ENCODE measurements at places on chromosomes 7 and 10.
A peak's percentile ranks its signal among the peaks of the same experiment; 100 is the strongest.

GRCh38 chr7:155203882-155204691 lies 93.6 kb upstream of the INSIG1 start:
- DNase-seq, result no peak

DNA sequence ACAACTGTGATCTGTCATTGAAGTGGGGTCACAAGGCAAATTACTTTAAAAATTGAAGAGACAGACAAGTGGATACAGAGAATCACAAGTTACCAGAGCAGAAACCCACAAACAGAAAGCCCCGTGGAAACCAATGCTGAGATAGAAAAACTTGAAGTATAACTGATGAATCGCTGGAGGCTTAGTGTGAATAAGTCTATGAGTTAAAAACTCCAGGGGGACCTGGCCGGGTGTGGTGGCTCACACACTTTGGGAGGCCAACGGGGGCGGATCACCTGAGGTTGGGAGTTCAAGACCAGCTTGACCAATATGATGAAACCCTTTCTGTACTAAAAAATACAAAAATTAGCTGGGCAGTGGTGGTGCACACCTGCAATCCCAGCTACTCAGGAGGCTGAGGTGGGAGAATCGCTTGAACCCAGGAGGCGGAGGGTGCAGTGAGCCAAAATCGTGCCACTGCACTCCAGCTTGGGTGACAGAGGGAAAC lies 69.7 kb upstream of the ZNRF2 start:
- DNase-seq, result no peak

GRCh38 chr7:95921543-95921942 lies 149.2 kb downstream of the DYNC1I1 start:
- no peak for DNase-seq

DNA sequence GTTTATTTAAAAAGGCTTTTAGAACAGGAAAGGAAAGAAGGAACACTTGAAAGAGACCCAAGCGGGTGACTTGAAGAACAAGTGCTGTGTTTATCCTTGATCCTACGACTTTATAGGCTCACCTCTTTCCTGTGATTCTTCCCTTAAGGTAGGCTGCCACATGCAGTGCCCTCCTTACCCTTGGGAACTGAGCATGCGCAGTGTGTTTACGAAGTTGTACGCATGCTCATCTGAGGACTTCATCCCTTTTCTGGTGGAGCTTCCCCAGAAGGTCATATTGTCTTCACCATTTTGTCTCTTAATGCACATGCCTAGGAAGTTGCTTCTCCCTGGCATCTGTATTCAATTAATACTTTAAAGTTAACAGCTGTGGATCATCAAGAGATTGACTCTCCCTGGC lies 49.9 kb upstream of the VOPP1 start:
- DNase-seq, result no peak

- DNase-seq, result no peak
Observed at GRCh38 chr10:117662751-117663540, 120.4 kb downstream of the EMX2 start.

DNA sequence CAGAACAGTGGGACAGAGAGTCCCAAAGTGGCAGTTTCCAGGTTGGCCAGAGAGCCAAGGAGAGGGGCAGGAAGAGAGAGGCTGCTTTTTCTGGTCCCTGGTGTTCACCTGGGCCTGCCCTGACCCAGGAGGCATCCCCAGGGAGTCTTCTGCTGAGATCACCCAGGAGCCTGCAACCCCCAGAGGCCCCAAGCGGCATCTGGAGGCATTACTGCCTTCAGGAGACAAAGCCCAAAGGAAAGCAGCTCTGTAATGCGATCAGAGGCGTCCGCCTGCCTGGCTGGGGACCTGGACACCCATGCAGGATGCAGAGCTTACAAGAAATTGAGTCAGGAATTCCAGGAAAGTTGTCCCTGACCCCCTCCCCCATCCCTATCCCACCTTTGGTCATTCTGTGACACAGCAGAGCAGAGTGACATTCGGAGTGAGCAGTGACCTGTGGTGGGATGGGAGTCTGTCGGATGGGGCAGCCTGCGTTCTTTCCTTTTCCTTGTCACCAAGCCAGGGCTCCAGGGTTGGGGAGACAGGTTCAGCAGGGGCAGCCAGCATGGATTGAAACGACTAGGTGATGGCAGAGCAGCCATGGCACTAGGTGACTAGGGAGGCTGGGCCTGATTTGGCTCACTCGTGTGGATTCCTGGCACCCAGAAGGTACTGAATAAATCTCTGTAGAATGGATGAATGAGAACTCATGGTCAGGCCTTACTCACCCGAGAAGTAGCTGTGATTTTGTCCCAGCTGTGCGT lies 10.4 kb downstream of the UNC5B start:
- DNase-seq, result peak; percentile 40

DNA sequence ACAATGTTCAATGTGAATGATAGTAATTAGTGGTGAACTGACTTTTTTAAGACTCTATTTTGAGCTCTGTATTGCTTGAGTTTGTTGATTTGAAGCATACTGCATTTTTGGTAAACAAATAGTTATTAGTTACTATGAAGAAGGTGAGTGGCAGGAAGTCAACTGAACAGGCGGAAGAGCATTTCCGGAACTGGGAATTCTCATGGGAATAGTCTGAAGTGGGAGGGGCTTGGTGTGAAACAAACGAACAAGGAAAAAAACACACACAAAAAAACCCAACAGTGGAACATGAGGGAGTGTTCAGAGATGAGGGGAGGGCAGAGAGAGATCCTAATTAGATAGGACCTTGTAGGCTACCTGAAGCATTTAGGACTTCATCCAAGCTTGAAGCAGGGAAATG lies 43.9 kb upstream of the C1QL3 start:
- DNase-seq, result no peak

- no peak for DNase-seq
Observed at GRCh38 chr10:93364966-93365365, 117.2 kb downstream of the MYOF start.

DNA sequence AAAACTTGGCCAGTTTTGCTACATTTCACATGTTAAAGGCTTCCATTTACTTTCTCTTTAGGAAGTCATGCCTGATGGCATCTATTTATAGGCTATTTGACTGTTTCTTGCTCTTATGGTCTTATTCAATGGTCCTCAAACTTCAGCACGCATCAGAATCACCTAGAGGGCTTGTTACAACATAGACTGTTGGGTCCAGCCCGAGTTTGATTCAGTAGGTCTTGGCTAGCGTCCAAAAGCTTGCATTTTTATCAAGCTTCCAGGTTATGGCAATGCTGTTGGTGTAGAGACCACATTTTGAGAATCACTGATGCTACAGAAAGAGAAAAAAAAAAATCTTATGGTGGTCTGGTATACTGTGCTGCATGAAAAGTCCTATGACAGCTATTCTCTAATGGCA lies 51.9 kb downstream of the MTPN start:
- DNase-seq, result no peak

DNA sequence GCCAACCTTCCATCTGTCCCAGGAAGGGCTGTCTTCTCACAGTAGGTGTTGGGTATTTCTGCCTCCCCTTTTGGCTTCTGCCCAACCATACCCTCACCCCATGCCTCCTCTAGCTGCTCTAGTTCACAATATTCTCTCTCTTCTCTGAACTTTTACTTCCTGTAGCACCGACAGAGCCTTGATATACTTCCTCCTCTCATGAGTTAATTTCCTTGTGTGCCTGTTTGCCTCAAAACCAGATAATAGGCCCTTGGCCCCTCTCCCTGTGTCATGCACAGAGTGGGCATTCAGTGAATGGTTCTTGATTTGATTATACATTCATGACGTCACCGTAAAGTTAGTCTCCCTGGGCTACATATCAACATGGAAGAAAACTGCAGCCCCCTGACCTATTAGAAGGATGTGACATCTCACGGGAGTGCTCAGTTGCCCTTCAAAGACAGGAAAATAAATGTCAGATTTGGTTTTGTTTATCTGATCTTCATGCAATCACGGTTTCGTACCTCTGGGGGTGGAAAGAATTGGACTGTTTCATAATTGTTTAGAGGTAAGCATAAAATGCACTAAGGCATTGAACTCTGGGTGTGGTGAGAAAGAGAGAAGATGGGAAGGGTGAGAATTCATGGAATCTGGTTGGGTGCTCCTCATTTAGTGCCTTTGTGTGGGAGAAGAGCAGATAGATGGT lies 127.7 kb downstream of the ITIH5 start:
- no peak for DNase-seq

DNA sequence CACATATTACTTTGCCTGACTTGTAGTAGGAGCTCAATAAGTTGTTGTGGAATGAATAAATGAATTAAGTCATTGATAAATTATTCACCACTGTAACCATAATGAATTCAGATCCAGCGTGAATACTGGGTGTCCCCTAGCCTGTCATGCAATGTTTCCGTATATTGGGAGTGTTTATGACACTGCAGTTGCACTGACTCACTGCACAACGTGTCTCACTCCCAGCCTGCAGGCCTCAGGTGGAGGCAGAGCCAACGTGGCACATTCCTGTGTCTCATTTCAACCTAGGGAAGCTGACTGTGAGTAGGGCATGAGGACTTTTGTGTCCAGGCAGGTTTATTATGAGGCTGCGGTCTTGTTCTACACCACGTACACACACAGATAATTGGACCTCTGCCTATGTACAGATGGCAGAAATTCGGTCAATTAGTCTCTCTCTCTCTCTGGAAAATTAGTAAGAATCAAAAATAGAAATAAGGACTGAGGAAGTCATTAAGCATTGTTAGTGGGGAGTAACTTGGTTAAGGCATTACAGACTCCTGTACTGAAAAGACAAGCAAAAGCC lies 299.1 kb upstream of the IGFBP3 start:
- DNase-seq, result no peak

GRCh38 chr10:21090609-21091082 lies 193.5 kb upstream of the NEBL start:
- DNase-seq, result no peak

- no peak for DNase-seq
Observed at GRCh38 chr7:114418117-114418516, 3.5 kb downstream of the FOXP2 start.

DNA sequence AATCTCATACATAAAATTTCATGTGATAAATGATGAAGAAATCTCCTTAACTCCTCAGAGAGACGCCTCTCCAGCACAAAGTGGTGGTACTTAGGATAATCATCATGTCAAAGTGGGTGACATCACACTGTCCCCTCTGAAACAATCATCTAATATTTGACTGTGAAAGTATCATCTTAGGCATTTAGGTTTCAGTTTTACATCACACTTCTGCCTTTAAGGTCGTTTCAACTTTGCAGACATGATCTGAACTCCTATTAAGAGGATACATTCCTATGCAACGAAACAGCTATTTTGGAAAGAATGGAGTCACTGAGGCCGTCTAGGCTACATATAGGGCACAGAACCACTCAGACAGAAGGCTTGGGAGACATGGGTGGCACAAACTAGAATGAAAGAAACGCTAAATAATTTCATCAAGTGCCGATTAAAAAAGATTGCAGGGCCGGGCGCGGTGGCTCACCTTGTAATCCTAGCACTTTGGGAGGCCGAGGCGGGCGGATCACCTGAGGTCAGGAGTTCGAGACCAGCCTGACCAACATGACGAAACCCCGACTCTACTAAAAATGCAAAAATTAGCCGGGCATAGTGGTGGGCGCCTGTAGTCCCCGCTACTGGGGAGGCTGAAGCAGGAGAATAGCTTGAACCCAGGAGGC lies 2.0 kb downstream of the VOPP1 start:
- no peak for DNase-seq

GRCh38 chr10:132628966-132629900 lies 91.6 kb downstream of the INPP5A start:
- no peak for DNase-seq

DNA sequence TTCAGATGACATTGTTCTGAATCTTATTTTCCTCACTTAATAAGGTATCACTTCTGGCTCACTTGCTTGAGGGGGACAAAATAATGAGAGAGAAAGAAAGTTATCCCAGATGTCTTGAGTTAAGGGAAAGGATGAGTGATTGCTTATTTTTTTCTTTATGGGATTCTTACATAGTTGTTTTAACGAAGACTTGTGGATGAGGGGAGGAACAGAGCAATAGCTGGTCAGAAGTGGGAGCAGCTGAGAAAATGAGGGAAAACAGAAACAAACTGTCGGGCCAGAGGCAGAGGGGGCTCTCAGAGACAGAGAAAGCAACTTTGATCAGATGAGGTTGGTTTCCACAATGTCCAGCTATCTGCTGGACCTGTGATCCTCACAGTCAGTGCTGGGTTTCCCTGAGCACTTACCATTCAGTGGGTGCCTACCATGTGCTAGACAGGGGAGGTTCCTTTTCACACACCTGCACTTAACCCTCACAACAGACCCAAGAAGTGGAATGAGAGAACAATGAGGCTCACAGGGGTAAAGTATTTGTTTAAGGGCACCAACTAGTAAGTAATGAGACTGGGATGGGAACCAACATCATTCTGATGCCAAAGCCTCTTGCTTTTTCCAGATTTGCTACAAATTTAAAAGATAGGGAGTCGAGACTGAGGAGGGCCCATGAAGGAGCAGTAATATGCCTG lies 64.2 kb downstream of the BICC1 start:
- DNase-seq, result no peak

DNA sequence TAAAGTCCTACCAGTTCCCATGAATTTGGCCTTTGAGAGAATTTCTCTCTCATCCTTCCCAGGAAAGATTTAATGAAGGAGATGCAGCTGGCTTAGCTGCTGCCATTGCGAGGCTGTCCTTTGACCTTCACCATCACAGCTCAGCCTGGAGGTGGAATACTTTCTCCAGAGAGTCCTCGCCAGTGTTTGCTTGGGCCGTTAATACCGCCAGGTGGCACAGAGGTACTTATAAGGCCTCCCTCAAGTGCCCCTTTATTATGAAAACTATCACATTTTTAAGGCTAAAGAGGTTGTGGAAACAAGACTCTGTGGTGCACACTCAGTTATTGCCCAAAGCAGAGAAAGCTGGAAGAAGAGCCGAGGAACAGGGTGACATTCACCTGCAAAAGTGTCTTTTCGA lies 330.6 kb downstream of the CCSER2 start:
- no peak for DNase-seq

DNA sequence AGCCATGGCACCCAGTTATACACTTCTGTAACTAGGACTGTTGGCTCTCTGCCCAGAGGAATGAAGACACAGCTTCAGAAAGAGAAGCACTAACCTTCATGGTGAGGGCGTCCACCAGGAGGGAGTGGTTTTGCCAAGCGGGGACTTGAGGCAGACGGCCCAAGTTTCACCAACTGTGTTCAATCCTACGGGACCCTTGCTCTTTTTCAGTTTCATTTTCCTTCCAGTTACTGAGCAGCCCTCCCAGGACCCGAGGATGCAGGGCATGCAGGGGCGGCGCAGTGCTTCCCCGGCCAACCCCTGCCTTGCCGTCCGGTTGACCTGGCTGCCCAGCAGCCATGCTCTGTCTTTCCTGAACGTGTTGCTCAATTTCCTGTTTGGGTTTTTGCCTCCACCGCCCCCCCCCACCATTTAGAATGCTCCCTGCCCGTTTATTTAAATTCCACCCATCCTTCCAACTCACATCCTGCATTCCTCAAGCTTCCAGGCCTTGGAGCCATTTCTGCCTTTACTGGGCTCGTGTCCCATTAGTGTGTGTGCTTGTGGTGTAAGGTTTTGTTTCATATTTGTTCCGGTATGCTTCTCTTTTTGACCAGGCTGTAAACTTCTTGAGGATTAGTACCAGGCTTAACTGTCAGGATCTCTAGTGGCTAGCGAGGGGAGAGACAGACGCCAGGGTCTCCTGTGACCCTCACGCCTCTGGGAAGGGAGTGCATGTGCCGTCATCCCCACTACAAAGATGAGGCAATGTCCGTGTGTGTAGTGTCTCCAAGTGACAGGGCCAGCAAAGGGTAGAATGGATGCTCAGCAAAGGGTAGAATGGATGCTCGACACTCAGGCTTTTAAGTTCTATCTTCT lies 31.6 kb downstream of the IL15RA start:
- no peak for DNase-seq

GRCh38 chr7:44953156-44953555 lies 25.7 kb downstream of the MYO1G start:
- DNase-seq, result no peak

Measured in NCI-H2171 (cell line).